Lung (tissue), 17 donors: ENCODE measurements at places on chromosomes 11 and 22. TPM values are rescaled to one million over a fixed set of nuclear protein-coding genes. Genes with fewer than 3 reads are reported as not detected.

Gene FERMT3
- total RNA-seq: 102 TPM

Gene SOX6
- total RNA-seq: 13.9 TPM

Gene UBQLNL
- 0.74 TPM for total RNA-seq

Gene PHF21A
- 57.0 TPM for total RNA-seq

Gene PAK1
- 70.6 TPM for total RNA-seq

Gene OR6X1
- total RNA-seq: not detected

Gene TMPRSS13
- 9.4 TPM for total RNA-seq

Gene LDHAL6A
- total RNA-seq: not detected

Gene APLNR
- 8.6 TPM for total RNA-seq

GRCh38 chr22:46416520-46416871, 81.0 kb downstream of the TRMU start:
- H3K4me3 ChIP-seq: no peak overlapping the region
- no peaks in the 10 kb centered on the region for H3K4me1 ChIP-seq
- no peak for DNase-seq

DNA sequence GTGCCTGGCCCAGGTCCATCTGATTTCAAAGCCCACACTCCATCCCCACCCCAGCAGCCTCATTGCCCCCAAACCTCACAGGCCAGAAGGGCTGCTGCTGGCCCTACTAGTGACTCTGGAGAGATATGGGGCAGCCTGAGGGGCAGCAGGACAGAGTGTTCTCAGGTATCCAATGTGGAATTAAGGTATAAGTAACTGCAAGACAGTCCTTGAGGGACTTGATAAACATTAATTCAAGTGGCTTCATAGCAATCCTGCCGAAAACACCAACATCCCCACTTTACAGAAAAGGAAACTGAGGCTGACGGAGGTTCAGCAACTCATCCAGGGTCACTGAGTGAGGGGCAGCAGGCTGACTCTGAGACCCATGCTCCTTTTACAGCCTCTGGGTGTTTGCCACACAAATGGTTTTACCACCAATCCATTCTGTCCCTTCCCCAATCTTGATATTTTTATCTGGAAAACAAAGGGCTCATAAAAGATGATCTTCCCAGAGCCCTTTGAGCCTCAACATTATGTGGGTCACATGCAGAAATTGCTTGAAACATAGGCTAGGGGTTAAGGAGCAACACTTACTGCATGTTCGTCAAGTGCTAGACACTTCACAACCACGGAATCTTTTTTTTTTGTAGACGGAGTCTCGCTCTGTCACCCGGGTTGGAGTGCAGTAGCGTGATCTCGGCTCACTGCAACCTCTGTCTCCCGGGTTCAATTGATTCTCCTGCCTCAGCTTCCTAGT, 2.3 kb downstream of the NIPSNAP1 start:
- H3K4me3 ChIP-seq: no peak overlapping the region
- no peaks in the 10 kb centered on the region for H3K27me3 ChIP-seq
- H3K4me1 ChIP-seq: no peaks in the 10 kb centered on the region
- no peak overlapping the region for H3K27ac ChIP-seq
- DNase-seq: no peak
- no peaks in the 10 kb centered on the region for H3K36me3 ChIP-seq

DNA sequence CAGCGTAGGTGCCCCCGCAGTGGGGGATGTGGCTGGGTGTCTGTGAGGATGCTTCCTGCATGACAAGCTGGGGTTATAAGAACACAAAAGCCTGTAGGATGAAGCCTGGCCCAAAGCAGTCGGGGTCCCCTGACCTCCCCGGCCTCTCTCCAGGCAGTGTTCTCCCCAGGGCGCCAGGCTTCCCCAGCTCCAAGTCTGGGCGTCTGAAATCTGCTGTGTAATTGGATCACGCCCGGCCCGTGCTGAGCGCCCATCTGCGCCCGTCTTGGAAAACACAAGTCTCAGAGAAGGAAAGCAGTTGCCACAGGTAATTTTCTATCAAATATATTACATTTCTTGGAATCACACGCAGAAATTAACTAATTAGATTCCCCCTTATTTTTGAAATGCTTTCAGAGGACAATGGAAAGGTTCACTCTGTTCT, 233.3 kb downstream of the CTTN start:
- no peak for DNase-seq
- H3K36me3 ChIP-seq: no peaks in the 10 kb centered on the region
- H3K27me3 ChIP-seq: no peaks in the 10 kb centered on the region
- no peak overlapping the region for H3K27ac ChIP-seq
- H3K4me1 ChIP-seq: peaks cover 2% of the 10 kb centered on the region
- no peak overlapping the region for H3K4me3 ChIP-seq

DNA sequence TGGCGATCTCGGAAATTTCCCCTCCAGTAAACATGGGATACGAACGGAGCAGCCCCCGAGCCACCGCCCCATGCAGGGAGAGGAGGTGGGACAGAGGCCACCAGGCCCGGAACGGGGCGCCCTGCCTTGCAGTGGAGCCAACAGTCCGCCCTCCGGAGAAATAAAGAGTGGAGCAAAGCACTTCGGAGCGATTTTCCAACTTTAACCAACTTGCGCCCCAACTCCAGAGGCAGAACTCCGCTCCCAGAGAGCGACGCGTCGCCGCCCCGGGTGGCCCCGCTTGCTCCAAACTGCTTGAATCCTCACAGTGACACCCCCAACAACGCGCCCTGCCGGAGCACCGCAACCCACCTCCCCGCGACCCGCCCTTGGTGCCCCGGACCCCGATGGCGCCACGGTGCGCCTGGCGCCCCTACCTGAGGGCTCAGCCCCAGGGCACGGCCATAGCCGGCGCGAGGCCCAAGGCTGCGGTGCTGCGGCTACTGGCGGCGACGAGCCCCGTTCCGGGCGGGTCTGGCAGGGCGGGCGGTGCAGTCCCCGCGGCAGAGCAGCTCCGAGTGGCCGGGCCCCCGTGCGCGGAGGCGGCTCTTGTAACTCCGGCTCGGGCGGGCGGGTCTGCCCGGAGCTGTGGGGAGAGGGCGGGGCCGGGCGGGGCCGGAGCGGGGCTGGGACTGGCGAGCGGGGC, at the start of gene AHNAK:
TSS of gene AHNAK (minus strand) at position 563 of the 685 bp plus-strand sequence. CDS start 10,708 bp downstream, outside the sequence.
- peak within 1 kb of the TSS; percentile 93 for H3K4me3 ChIP-seq
- H3K4me1 ChIP-seq: peaks cover 17% of the 10 kb centered on the region
- peaks cover 3% of the 10 kb centered on the region for H3K36me3 ChIP-seq
- H3K27ac ChIP-seq: peak within 1 kb of the TSS; percentile 100
- DNase-seq: peak; percentile 84

GRCh38 chr11:118015385-118015841, 29.2 kb downstream of the IL10RA start:
- no peak overlapping the region for H3K4me3 ChIP-seq
- H3K36me3 ChIP-seq: no peaks in the 10 kb centered on the region
- no peak for DNase-seq
- H3K27me3 ChIP-seq: no peaks in the 10 kb centered on the region

DNA sequence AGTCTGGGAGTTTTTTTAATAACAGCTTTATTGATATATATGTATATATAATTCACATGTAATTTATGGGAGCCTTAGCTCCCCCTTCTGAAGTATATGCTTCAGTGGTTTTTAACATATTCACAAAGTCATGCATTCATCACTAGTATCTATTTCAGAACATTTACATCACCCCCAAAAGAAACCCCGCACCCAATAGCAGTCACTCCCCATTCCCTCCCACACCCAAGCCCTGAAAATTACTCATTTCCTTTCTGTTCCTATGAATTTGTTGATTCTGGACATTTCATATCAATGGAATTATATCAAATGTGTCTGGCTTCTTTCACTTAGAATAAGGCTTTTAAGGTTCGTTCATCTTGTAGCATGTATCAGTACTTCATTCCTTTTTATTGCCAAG, 35.6 kb upstream of the SYT7 start:
- no peaks in the 10 kb centered on the region for H3K4me1 ChIP-seq
- no peaks in the 10 kb centered on the region for H3K27me3 ChIP-seq
- H3K27ac ChIP-seq: no peak overlapping the region

GRCh38 chr22:23065495-23066122, 4.7 kb upstream of the GNAZ start:
- no peak overlapping the region for H3K4me3 ChIP-seq
- peak; percentile 2 for DNase-seq
- no peak overlapping the region for H3K27ac ChIP-seq
- H3K4me1 ChIP-seq: no peaks in the 10 kb centered on the region

DNA sequence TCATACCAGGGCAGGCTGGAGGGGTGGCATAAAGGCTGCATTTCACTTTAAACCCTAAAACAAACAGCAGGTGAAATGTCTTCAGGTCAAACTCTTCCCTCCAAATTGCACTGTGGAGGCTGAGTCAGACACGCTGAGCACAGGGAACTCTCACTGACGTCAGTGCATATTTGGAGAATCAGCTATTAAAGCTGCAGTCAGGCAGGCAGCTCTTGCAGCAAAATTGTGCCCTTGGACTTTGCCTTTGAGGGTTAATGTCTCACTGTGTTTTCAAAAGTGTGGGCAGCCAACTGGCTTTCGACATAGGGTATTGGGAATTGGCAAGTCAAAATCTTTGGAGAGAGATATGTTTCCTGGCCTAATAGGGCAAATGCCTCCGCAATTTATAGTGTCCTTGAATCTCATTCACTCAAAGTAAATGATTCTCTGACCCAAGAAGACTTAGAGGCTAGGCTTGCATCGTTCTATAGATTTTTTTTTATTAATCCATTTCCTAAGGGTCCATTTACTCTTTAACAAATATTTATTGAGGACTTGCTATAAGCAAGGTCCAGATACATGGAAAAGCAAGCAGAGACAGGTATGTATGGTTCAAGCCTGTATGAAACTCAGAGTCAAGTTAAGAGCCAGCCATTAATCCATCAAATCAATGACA, 27.7 kb upstream of the SMCO4 start:
- H3K36me3 ChIP-seq: no peaks in the 10 kb centered on the region
- H3K27ac ChIP-seq: no peak overlapping the region
- peaks cover 8% of the 10 kb centered on the region for H3K4me1 ChIP-seq

DNA sequence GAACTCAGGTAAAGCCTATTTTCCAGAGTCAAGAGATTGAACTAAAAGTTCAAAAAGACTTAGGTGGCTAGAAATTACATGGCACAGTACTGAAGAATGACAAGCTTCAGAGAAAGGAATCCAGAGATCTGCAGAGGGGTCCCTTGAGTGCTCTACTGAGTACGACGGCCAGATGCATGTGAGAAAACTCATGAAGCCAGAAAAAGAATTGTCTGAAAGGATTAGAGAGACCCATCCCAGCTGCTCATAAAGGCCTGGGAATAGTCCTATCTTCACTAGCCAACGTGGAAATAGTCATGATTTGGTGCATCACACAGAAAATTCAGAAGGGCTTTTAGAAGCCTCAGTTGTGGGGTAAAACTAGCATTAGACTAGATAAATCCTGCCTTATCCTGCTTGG, 91.3 kb downstream of the SOX6 start:
- H3K36me3 ChIP-seq: no peaks in the 10 kb centered on the region
- H3K4me1 ChIP-seq: no peaks in the 10 kb centered on the region
- no peak for DNase-seq

GRCh38 chr22:30717331-30717921, 22.8 kb downstream of the OSBP2 start:
- H3K4me1 ChIP-seq: no peaks in the 10 kb centered on the region
- no peak for DNase-seq
- no peaks in the 10 kb centered on the region for H3K27me3 ChIP-seq
- H3K4me3 ChIP-seq: no peak overlapping the region

DNA sequence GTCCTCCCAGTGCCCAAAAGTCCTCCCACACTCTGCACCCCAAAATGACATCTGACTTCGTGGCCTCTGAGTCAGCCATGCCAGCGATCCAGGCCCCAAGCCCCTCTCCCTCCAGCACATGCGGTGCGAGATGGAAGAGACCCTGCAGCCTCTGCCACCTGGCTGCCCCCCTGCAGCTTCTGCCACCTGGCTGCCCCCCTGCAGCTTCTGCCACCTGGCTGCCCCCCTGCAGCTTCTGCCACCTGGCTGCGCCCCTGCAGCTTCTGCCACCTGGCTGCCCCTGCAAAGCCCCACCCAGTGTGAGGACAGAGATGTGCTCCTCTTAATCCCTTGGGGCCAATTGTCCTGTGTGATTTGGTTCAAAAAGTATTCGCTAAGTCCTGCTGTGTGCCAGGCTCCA, 68.0 kb downstream of the WNT7B start:
- no peak overlapping the region for H3K4me3 ChIP-seq
- no peaks in the 10 kb centered on the region for H3K36me3 ChIP-seq
- no peak overlapping the region for H3K27ac ChIP-seq
- H3K4me1 ChIP-seq: no peaks in the 10 kb centered on the region

DNA sequence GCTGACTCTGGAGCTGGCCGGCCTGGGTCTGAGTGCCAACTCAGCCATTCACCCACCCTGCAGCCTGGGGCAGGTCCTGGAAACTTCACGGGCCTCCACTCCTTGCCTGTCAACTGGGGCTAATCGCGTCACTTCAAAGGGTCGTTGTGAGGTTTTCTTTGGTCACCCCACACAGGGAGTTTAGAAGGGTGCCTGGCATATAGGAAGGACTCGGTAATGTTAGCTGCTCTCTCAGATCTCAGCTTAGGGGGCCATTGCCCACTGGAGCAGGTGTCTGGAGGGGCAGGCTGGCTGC, 7.3 kb downstream of the INCENP start:
- no peak overlapping the region for H3K4me3 ChIP-seq
- no peak for DNase-seq
- no peaks in the 10 kb centered on the region for H3K27me3 ChIP-seq
- H3K4me1 ChIP-seq: no peaks in the 10 kb centered on the region

GRCh38 chr11:130437848-130438247, 9.4 kb upstream of the ADAMTS8 start:
- H3K27ac ChIP-seq: no peak overlapping the region
- no peaks in the 10 kb centered on the region for H3K4me1 ChIP-seq
- H3K27me3 ChIP-seq: no peaks in the 10 kb centered on the region
- no peaks in the 10 kb centered on the region for H3K36me3 ChIP-seq

DNA sequence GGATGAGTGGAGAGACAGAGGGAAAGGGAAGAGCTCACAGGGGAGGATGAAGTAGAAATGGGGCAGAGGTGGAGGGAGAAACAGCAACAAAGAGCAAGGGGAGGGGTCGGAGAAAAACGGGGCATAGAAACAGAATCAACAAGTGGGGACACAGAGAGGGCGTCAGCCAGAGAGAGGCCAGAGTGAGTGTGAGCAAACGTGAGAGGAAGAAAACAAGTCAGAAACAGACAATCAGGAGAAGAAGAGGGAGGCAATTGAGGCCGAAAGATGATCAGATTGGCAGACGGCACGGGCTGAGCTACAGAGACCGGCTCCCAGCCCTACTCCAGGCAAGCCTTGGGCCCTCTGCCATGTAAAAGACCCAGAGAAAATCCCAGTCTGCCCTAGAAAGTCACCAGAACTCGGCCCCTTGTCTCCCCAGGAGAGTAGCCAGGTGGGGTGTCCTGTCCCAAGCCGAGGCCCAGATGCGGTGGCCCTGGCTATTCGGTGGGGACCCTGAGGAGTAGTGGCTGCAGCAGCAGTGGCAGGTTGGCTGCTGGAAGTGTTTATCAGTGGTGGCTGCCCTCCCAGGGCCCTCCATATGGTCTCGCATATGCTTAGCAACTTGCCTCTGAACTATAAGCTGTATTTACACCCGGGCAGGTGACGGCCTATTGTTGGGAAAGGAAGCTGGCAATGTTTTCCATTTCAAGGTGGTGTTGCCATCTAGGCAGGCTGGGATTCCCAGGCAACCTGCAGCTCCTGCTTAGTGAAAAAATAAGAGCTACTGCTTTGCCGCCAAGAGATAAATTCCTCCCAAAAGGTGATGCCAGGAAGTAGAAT, 14.8 kb upstream of the TSPAN18 start:
- no peaks in the 10 kb centered on the region for H3K27me3 ChIP-seq
- H3K4me3 ChIP-seq: no peak overlapping the region
- H3K4me1 ChIP-seq: no peaks in the 10 kb centered on the region
- DNase-seq: no peak
- no peaks in the 10 kb centered on the region for H3K36me3 ChIP-seq
